ENCODE measurements at places on chromosomes 3 and 15.

DNA sequence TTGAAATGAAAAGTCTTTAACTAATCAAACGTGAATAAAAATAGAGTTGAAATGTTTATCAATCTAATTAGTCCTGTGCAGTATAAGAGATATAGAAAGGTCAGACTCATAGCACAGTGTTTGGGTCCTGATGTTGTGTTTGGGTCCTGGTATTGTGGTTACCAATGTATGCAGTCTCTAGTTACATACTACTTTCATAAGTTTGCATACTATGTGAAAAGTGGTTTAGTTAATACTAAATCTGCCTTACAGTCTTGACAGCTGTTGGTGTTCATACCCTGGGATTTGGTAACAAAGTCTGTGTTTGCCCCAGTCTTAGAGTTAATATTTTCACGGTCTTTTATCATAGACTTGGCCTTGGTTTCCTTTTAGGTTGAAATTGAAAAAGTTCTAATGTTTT, 41.7 kb downstream of the KIF15 start:
- no peak for DNase-seq

DNA sequence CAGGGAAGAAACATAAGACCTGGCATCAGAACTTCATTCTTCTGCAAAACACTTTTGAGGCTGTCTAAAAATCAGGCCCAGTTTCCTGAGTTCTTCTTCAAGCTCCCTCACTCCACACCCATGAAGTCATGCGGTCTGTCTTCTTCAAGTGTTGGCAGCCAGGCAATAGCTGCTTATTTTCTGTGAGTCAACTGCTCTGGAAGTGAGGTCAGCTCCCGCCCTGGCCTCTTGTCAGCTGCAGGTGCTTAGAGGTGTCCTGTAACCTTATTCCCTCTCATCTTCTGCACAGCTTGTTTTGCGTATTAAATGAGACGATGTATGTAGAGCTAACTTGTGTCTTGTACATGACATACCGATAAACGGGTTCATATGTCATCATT, 226.1 kb downstream of the ADAMTS17 start:
- no peak for DNase-seq

DNA sequence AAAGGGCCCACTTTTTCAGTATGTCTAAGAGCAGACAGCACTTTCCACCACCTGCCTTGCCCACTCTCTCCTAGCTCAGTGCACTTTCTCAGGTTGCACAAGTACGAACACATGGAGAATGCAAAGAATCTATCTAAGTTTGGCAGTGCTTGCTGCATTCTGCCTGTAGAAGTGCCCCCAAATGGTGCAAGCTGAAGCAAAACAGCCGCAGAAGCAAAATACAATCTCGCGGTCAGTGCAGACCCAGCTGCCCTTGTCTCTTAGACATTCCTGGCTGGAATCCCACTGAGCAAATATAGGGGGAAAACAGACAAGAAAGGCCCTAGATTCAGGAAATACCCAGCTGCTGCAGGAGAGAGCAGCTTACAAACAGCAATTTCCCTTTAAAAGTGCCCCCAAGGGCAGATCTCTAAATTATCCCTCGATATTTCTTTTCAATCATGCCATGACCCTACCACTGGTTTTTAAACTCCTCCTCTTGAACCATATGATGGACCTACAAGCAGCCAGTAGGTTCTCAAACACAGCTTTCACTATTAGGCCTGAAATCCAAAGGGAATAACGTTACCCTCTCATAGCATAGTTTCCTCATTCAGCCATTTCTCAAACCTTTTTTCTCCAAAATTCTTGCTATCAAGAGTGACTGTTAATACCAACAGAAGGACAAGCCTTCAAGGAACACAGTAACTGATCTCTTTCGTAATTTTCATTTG, 67.0 kb downstream of the TNIK start:
- DNase-seq, result no peak

DNA sequence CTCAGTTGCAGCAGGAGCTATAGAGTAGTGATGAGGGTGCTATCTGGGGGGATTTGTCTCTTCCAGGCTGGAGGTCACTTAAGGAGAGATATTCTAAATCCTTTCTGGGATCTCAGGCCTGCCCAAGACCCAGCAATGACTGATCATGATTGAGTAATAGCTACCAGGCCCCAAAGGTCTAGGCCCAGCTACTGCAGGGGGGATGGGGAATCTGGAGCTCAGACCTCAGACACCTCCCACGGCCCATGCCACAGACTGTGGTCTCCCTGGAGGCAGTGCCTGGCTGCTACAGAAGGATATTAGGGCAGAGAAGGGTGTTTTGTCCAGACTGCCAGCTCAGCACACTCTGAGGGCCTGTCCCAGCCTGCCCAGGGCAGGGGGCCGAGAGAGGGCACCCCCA, 6.9 kb downstream of the SLC38A3 start:
- peak; percentile 66 for DNase-seq

DNA sequence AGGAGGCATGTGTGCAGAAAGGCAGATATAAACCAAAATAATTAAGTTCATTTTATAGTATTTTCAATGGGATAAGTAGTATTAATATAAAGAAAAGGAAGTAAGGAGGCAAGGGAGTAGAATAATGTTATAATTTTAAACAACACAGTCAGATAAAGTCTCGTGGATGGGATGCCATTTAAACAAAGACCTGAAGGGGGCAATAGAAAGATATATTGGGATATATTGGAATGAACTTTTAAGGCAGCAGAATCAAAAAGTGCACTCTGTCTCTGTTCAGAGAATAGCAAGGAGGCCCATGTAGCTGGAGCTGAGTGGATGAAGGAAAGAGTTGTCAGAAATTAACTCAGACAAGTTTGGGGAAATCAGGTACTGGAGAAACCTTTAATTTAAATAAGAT, 158.7 kb downstream of the CGGBP1 start:
- DNase-seq, result peak; percentile 5

DNA sequence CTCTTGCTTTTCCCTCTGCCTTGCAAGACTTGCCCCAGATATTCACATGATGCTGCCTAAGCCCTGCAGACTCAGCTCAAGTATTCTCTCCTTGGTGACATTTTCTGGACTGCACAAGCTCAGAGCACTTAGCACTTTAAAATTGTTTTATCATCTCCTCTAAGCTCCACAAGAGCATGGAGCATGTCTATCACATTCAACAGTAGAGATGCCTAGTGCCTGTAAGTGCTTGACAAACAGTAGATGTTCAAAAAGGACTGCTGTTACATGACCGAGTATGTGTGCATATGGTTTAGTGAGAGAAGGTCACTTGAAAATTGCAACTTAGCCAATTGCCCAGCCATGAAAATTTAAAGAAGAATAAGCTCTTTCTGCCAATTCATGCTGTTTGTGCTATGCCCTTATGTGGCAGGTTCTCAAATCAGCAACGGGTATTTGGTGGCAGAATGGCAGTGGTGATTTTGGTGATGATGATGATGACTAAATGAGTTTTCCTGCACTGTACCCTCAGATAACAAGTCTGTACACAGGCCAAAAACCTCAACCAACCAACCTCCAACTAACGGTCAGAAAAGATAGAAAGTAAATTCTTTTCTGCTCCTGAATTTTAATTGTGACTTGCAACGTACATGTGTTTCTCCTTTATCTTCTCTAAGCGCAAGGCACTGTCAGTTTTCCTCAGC, 647.2 kb upstream of the UBE2E2 start:
- no peak for DNase-seq

- DNase-seq, result peak; percentile 7
Measured at GRCh38 chr3:138373087-138373735, 24.8 kb downstream of the MRAS start.

GRCh38 chr3:183428447-183429211, at the start of gene MCF2L2:
Gene MCF2L2 (minus strand): TSS chr3:183428619. CDS start chr3:183427977, 642 bp downstream.
- peak; percentile 18 for DNase-seq

DNA sequence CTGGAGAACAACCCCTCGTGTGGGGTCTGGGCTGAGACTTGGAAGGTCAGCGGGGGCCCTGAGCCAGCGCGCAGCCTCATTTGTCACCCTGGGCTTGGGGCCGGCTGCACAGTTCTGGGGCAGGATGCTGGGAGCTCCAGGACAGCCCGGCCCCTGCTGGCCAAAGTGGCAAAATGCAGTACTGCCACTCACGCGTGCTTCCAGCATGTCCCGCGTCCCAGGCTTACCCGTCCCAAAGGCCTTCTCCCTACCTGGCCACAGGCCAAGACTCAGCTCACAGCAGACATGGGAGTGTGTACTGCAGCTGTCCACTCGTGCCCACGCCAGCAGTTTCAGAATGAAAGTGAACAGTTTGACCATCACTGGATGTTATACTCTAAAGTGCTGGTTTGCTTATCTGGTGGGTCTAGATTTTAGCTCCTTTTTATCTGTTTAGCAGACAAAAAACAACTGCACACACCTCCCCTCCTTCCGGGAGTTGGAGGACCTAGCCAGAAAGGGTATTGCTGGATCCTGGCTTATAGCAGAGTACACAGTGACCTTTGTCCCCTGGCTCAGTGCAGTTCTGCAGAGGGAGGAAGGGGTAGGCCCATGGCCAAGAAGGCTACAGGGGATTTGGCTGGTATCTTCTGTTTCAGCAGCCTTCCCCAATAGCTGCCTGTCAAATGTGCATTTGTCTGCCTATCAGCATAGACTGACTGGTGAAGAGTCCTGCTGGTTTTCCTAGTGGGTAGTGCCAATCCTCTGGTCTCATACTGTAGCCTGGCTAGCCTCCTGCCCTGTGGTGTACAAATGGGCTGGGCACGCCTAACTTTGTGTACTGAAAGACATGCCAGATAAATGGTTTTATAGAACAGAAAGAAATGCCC, 23.2 kb upstream of the IP6K2 start:
- DNase-seq, result peak; percentile 83

DNA sequence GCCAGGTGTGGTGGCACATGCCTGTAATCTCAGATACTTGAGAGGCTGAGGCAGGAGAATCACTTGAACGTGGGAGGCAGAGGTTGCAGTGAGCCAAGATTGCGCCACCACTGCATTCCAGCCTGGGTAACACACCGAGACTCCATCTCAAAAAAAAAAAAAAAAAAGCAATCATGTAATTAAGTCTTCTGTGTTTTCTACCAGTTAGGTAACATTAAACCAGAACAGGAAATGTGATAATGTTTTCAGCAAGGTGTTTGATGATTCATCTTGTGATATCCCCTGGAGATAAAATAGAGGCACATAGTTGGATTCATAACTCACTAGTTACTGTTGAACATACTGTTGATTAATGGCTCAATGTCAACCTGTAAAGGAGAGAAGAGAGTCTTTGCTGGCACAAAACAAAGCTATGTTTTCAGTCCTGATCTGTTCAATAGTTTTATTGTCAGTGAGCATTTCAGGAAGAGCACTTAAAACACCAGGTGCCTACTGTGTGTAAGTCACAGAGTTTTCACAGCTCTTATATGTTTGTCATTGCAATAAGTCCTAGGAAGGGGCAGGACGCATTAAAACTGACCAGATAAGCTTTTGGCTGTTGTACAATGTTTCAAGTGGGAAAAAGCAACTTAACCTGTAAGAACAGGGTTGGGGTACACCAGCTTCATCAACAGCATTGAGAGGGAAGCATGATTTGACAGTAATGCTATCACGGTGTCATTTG, 19.5 kb downstream of the DNAJB11 start:
- peak; percentile 24 for DNase-seq

DNA sequence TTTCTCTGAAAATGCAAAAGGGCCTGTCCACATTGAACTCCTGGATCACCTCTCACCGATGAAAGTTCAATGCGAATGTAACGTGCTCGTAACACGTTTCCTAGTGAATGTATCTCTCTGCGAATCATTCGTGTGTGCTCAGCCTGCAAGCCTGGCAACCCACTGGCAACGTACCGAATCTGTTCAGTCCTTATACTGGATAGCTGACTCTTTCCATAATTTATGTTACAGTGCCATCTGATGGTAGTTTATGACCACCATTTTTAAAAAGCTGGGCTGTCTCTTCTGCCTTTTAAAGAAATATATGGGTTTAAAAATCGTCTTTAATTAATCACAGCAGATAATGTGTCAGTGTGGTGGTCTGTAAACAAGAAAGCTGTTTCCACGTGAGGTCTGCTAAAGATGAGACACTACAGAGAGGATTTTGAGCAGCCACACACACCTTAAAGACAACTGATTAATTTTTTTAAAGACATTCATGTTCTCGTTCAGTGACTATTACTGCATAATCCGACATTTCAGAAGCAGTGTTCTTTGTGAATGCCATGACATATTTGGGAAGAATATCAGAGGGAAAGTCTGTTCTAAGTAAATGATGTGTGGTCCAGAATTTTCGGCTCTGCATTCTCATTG, 69.4 kb upstream of the FOXP1 start:
- peak; percentile 71 for DNase-seq

DNA sequence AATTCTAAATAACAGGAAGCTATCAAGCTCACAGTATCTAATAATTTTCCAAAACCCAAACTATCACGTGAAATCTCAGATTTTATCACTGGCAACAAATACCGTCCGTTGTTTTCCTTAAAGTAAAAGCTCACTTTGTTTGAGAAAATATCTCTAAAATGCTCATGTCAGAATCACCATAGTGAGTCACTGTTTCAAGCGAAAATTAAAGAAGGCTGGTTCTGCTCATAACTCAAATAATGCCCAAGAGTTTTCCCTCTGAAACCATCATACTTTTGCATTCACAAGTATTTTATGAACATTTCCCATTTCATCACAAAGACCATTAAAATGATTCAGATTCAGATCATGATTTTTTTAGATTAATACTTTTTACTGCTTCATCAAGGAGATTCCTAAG, 50.6 kb downstream of the TBL1XR1 start:
- peak; percentile 70 for DNase-seq

GRCh38 chr15:61393949-61394348, 164.8 kb upstream of the RORA start:
- DNase-seq, result no peak

- no peak for DNase-seq
Measured at GRCh38 chr15:33618350-33618749, 307.6 kb downstream of the RYR3 start.

GRCh38 chr3:157300981-157301663, 135.5 kb upstream of the PTX3 start:
- no peak for DNase-seq

GRCh38 chr15:77623755-77624524, 8.8 kb downstream of the LINGO1 start:
- DNase-seq, result no peak

GRCh38 chr3:71543371-71544016, 40.0 kb downstream of the FOXP1 start:
- DNase-seq, result no peak

DNA sequence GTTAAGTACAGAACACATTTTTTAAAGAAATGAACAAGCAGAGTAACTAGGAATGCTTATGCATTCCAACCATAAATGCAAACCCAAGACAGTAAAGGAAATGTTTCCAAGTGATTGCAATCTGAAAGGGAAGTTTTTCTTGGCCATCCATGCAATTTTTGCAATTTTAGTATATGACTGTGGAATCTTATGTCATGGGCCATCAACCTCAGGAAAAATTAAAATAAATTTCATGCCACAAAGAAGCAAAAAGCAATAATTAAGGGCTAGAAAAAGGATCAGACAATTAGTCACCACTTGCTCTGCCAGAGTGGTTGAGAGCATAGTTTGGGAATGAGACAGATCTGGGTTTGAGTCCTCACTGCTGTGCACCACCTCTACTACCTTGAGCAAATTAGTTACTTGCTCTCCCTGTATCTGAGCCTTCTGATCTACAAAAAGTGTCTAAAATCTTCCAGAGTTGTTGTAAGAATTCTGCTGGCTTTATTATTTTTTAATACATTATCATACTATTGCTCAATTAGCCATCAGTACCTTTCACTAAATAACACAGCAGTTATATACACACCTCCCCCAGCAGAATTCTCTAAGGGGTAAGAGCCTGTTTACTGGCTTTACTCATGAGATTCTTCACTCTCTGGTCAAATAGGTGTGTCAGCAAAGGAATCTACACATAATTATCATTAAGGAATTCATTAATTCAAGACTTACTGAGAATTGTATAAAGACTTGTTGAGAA, 49.7 kb upstream of the FBN1 start:
- peak; percentile 98 for DNase-seq

All from EH (cell line).